Endodermal cell (in vitro differentiated cells): ENCODE measurements at places on chromosomes 3 and 15. TPM values are rescaled to one million over a fixed set of nuclear protein-coding genes. Genes with fewer than 3 reads are reported as not detected.
A peak's percentile ranks its signal among the peaks of the same experiment; 100 is the strongest.

POPDC2 gene
- total RNA-seq: 1.1 and 1.6 TPM in 2 replicates

GLDN gene
- total RNA-seq: 1.1 to 1.7 TPM (median 1.3 TPM) in 3 replicates

TMC3 gene
- not detected in 3 replicates for total RNA-seq

DNA sequence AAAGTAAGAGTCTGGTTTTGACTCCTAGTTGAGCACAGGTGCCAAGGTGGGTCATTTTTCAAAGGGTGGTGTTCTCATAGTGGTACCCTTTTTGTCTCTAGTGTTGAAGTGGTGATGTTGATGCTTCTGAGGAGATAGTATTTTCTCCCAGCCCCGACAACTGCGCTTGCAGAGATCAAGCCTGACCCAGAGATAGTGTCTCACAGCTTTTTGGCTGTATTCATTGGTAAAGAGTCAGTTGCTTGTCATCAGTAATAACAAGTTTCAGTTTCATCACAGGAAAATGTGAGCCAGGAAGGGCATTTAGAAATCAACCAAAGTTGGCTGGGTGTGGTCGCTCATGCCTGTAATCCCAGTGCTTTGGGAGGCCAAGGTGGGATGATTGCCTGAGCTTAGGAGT lies 139.3 kb downstream of the NFKBIZ start:
- no peak for DNase-seq

- no peak for DNase-seq
Measured at GRCh38 chr3:21920421-21920861, 169.4 kb upstream of the ZNF385D start.

GRCh38 chr3:83662381-83662960 lies 1296.3 kb upstream of the CADM2 start:
- no peak for DNase-seq

DNA sequence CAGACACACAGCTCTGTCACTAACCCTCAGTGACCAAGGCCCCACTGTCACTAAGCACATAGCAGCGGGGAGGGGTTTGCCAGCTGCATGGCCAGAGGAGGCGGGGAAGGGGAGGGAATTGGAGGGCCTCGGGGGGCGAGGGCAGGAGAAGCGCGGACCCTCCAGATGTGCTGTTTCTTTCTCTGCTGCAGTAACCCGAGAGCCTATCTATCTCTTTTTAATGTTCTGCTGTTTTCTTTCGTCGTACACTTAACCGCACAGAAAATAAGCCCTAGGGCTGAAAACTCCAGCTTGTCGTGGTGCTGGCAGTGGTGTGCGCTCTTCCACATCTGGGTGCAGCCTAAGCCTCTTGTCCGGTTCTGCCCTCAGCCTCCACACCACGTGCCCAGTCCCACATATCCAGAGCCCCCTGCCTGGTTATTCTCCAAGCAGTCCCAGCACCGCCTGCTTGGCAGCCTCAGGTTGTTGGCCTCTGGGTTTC lies 51.1 kb downstream of the BDH1 start:
- no peak for DNase-seq

ANKUB1 gene
- total RNA-seq: not detected in 3 replicates

DNA sequence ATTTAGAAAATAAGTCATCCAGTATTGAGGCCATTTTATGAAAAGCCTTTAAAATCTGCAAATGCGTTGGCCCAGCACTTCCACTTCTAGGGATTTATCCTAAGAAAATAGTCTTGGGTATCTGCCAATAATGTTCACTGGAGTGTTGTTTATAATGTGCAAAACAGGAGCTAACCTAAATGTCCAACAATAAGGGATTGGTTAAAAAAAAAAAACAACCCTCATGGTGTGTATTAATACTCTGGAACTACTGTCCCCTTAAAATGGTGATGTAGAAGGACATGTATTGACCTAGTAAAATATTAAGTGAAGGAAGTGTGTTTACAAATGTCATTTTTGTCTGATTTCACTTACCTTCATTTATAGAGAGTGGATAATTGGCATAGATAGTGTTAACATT lies 58.0 kb downstream of the IGF1R start:
- no peak for DNase-seq

KIF7 gene
- 19.6 and 22.9 TPM in 2 replicates for total RNA-seq

DNA sequence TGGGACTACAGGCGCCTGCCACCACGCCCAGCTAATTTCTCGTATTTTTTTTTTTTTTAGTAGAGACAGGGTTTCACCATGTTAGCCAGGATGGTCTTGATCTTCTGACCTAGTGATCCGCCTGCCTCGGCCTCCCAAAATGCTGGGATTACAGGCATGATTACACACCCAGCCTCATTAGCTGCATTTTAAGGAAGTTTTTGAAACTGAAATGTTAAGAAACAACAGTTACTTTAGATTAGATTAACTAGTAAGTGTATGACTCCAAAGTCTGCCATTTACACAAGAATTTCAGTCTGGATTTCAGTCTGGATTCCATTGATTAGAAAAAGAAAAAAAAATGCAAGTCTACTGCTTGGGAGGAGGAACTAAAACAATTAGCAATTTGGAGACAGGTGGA lies 24.5 kb upstream of the VPS39 start:
- no peak for DNase-seq

OXSR1 gene
- 40.6 and 41.9 TPM in 2 replicates for total RNA-seq

DNA sequence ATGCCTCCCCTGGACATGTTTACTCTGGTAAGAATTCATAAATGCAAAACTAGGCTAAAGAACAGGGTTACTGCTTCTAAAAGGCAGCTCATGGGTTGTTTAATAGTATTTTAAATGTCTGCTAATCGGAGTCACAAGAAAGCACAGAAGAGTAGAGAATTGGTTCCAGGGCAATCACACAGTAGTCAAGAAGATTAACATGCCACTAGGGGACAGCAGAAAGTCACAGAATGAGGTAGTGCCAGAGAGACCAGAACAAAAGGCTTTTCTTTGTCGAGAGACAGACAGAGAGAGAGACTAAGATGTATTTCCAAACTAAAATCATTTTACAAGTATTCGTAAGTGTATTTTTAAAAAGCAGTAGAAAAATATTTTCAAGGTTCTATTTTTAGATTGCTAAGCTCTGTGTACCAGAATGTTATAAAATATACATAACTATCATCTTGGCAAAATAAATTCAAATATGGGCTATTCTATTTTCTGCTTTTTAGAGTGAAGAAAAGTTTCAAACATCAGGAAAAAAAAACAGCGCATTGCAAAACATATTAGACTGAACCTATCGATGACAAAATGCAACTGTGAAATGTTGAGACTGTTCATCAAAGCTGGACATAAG lies 78.3 kb upstream of the CDIN1 start:
- DNase-seq: peak; percentile 69
